ENCODE measurements at places on chromosomes 12 and 14.

DNA sequence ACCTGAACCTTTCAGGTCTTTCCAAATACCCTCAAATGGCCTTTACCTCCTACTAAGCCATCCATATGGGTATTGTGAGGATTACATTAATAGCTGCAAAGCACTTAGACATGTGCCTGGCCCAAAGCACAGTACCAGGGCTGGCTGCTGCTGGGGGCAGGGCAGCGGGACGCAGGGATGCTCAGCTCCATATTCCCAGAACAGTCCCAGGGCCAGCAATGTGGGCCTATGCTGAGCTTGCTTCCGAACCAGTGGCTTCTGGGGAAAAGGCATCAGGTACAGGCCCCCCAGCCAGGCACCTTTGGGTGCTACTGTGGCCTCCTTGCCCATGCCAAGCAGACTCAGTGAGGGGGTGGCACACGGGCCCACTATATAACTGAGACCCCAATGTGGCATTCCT lies 10.4 kb downstream of the ACTN1 start:
- DNase-seq = no peak

GRCh38 chr12:75711271-75711670 lies 199.9 kb upstream of the KRR1 start:
- DNase-seq = no peak

DNA sequence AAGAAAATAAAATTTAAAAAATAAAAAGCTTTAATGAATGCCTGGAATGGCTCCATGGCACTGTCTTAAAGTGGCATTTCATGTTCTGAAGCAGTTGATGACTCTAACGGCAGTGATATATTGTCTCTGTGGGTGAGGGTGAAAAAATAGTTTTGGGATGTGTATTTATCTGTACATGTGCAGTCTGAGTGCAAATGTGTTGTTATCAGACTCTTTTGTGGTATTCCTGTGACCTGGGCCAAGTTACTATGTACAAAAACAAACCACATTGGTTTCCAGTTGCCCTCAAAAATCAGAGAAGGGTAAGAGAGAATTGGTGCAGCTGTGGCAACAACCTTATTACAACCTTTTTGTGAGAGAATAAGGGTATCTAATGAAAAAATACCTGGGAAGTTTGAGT lies 81.7 kb upstream of the CCDC91 start:
- DNase-seq = peak; percentile 23

- DNase-seq = peak; percentile 7
These were observed 448.4 kb downstream of the MDGA2 start for GRCh38 chr14:47226877-47227520.

DNA sequence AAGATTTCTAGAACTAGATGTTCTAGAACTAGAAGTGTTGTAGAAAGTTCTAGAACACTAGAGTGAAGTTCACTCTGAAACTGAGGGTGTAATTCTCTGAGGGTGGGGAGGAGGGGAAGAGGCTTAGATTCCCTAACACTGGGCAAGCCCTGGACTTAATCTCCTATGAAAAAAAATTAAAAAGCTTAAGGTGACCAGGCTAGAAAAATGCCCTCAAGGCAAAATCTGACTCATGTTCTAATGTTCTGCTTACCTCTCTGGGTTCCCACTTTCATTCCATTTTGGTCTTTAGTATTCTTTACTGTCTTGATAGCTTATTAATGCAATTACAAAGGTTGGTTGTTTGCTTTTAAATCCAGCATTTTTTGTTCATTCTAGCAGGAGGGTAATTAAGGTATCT lies 101.5 kb downstream of the KICS2 start:
- DNase-seq = no peak

DNA sequence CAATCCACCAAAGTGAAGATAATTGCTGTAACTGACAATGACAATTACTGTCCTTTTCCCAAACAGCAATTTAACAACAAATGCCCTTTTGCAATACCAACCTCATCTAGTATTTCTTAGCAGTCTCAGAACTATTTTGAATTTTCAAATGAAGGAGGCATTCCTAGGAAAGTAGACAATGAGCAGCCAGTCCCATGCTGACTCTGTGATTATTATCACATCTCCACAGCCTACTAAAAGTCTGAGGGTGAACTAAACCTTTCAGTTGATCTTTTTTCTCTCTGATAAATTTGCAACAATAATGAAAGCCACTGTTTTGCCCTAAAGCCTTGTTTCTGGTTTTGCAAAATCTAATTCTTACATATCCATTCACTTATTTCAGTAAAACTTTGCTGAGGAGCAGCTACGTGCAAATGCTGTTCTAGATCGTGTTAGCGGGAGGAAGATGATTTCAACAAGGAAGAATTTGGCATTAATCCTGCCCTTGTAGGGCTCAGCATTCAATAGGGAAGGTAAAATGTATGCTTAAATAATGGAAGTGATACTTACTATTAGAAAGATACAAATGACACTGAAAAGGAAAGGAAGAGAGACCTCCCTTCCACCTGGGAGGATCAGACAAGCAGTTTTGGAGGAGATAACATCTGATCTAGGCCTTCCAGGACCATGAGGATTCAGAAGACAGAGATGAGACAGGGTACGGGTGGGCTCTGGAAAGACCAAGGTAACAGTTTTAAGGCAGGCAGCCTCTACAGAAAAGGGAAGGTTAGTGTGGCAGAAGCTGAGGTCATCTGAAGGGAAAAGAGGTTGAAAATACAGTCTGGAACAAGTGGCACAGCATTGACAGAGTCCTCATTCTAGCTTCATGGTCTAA lies 47.4 kb downstream of the SLC38A1 start:
- no peak for DNase-seq

DNA sequence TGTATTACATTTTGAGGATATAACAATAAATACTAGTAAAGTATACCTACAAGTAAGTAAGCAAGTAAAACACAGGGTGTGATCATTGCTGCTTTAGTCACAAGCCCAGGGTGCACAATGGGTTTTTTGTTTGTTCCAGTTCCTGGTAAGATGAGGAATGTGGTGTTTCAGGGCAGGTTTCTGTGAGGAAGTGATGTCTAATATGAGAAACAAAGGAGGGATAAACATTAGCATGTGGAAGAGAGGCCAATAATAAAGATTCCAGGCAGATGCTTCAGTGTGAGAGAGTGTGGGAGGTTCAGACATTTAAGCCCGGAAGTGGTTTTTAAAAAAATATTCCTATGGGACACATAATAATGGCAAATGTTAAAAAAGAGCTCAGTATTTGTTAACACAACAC lies 808.1 kb upstream of the USP15 start:
- no peak for DNase-seq

DNA sequence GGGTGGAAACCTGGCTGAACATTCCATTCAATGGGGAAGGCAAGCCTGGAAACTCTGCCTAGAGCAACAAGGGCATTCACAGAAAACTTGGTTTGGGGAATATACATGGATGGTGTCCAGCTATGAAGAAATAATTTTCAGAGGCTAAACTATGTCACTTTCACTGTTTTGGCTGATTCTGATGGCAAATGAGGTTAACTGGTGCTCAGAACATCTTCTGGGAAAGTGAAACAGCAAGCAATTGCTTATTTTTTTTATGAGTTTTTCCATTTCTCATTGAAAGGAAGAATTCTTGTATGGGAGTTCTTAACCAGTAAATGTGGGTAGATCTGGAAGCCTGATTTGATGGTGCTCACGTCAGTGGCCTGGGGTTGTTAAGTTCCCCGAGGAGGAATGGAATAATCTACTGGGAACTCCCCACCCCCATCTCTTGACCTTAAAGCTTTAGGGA lies 132.8 kb upstream of the BTG1 start:
- no peak for DNase-seq

DNA sequence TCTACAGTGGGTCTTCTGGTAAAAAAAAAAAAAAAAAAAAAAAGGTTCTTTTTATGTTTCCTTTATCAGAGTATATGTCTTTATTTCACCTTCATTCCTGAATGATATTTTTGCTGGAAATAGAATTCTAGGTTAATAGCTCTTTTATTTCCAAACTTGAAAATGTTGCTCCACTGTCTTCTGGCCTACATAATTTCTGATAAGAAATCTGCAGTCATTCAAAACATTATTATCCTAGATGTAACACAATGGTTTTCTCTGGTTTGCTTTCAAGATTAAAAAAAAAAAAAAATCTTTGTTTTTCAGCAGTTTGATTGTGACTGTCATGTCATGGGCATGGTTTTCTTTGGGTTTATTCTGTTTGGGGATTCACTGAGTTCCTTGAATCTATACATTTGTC lies 19.5 kb downstream of the DCP1B start:
- DNase-seq = no peak

- no peak for DNase-seq
These were observed 22.3 kb downstream of the PRIMA1 start for GRCh38 chr14:93765970-93766369.

- no peak for DNase-seq
These were observed 556 bp downstream of the TROAP start for GRCh38 chr12:49323524-49324097.

DNA sequence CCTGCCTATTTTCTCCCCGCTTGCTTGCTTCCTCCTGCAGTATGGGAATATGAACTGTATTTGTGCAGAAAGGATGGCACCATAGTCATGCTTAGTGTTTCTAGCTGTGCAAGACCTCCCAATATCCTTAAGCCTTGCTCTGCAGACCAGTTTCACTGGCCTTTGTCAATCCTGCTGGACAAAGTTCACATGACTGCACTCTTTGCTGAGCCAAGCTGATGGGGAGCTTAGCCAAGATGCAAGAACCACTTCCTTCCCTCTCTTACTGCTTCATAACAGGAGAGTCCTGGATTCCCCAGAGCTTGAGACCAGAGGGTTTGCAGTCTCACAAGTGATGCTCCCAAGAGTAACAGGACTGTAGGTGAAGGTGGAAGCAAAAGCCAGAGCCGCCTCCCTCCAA lies 3.8 kb downstream of the ASIC1 start:
- DNase-seq = no peak

DNA sequence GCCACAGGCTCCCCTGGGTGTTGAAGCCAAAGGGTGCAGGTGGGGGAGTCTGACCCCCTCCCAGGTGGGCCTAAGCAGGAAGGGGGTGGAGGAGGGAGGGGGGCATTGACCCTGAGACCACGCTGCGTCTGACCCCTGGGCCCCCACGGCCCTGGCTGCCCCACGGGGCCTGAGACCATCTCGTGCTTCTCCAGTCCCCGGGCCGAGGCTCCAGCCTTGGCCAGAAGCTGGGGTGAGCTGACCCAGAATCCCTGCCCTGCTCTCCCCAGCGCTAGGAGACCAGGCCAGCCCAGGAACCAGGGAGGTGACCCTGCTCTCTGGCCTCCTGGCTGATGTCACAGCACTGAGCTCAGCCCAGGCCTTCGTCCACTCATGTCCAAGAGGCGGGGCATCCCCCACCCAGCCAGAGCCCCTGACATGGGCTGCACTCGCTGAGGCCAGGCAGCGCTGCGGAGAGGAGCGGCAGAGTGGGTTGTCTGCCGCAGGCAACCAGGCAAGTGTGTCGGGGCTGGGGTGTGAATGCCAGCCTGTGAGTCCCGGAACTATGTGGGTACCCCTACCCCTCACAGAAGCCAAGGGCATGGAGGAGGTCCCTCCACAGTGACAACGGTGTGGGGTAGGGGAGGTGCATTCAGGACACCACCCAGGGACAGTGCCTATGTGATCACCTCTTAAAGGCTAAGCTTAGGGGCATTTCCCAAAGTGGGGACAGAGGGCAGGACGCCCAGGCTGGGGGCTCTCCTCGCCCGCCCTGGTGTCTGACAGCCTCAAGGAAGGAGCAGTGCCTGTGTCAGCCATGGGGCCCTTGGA lies 6.3 kb downstream of the TRMT61A start:
- no peak for DNase-seq

- peak; percentile 44 for DNase-seq
These were observed 37.8 kb downstream of the SLCO1A2 start for GRCh38 chr12:21296751-21297406.

- DNase-seq = peak; percentile 39
These were observed 629 bp downstream of the PRDM4 start for GRCh38 chr12:107760207-107760808.

- no peak for DNase-seq
These were observed 57.4 kb downstream of the FOXN3 start for GRCh38 chr14:89359477-89360222.

- no peak for DNase-seq
These were observed 43.6 kb upstream of the GAS2L3 start for GRCh38 chr12:100529756-100530350.

- no peak for DNase-seq
These were observed 60.4 kb downstream of the ANAPC7 start for GRCh38 chr12:110343114-110343513.

DNA sequence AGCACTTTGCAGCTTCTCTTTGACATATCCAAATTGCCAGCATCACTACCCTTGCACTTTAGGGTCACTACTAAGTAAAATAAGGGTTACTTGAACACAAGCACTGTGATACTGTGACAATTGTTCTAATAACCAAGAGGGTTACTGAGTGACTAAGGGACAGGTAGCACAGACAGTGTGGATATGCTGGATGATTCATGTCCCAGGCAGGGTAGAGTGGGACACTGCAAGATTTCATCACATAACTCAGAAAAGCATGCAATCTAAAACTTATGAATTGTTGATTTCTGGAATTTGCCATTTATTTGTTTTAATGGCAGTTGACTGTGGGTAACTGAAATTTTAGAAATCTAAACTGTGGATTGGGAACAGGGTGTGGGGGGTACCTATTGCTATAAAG lies 218.8 kb downstream of the KITLG start:
- no peak for DNase-seq

DNA sequence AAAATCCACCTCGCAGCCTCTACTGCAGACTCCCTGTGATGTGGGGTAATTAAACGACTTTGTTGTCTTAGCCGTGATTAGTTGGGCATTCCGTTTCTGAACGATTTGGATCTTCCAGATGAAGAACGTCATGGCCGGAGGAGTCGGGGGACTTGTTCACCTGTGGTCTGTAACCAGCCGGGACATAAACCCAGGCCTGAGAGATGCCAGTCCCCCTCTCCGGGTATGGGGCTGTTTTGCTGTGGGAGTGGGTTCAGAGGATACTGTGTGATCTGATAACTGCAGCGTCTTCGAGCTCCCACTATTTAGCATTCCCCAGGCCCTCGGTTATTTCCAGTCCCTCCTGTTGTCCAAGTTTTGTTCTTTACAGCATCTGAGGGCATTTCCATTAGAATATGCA lies 96.1 kb downstream of the PIWIL1 start:
- DNase-seq = no peak

DNA sequence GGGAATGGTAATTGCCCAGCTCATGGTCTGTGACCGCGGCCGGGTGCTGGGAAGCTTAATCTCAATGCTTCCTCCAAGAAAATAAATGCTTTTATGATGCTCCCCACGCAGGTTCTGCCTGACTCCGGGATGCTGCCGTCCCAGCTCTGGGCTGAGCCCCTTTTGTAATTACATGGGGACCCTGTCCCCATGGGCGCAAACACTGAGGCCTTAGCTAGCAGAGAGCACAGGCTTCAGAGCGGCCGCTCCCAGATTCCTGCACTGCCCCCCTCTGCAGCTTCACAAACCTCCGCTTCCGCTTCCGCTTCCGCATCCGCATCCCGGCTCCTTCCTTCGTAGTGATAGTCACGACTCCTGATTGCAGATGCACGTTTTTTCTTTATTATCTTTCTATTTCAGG lies 129.5 kb downstream of the KIF26A start:
- DNase-seq = no peak

DNA sequence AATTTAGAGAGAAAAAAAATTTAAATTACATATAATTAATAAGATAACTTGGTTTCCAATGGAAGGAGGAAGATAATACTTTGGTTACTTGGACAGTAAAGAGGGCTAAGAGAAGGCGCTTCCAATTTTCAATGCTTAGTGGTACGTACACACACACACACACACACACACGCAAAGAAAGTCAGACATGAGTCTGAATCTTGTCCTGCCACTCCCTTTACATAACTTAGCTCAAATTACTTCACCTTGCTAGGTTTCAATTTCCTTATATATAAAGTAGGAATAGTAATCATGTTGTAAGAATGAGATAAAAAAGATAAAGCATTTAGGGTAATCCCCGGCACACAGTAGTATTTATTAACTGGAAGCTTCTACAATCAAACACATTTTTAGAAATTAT lies 39.7 kb upstream of the VCPKMT start:
- no peak for DNase-seq

Measured in KBM-7 (cell line).